Stimulated activated CD4-positive, alpha-beta T cell treated with anti-CD3 and anti-CD28 coated beads, Interleukin-1b, Interleukin-23, amount 100 ng/mL, for 1 hour (primary cell): ENCODE measurements at places on chromosomes 5 and 9.

DNA sequence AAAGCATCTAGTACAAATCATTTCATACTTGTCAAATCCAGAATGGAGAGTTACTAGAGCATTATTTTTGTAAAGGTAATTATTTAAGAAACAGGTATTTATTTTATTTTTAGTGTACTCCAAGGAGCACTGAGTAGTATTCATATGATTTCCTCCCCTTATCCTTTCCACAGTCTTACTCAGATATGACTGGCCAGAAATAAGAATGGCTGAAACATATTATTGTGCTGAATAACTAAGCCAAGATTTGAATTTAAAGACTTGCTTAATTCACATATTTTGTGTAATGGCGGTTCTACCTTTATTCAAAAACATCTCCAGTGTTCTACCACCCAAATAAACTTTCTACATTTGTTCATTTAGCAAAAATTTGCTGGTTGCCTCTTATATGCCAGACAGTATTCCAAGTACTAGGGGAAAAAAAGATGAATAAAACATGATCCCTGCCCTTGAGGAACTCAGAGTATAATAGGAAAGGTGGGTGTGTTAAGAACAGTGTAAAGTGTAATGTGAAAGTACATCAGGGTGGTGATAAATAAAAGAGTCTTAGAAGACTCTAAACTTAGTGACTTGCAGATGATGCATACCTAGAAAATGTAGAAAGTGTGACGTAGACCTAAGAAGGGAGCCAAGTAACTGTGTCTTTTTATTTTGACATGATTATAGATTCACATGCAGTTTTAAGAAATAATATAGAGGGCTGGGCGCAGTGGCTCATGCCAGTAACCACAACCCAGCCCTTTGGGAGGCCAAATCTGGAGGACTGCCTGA lies 110.4 kb upstream of the GRHPR start:
- DNase-seq = no peak

DNA sequence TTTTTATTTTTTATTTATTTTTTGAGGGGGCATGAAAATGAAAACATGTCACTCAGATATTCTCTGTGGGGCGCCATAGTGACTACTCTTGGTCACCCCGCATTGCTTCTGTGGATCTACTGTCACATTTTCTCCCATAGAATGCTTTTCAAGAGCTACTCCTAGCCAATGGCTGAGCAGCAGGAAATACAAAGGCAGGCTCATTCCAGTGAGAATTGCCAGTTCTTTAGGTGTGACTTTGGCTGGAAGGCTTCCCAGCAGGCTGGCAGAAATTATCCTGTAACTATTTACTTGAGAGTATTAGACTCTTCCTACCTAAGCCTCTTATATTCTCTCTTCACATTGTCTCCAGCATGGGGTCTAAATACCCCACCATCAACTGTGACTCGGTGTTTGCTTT lies 21.0 kb upstream of the PTPRD start:
- no peak for DNase-seq

DNA sequence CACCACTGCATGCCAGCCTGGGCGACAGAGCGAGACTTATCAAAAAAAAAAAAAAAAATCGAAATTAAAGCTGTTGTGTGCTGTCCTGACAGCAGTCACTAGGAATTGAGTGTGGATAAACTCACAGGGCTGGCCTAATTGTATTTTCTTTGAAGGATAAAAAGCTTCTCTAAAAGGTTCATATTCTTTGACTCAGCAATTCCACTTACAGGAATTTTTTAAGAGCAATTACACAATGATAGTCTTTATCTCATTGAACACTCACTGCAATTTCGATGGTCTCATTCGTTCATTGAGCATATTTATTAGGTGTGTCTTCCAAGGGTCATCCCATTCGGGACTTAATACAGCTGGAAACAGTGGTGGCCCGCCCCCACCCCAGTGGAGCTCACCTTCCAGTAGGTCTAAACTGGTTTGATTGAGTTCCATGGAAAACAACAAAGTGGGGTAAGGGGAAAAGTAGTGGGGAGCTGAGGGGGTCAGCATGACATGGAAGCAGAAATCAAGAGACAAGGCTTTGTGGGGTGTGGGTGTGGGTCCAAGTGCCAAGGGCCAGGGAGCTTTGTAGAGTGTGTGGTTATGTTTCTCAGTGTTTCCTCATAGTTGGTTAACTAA lies 6.7 kb downstream of the CDK9 start:
- DNase-seq = no peak

- DNase-seq = no peak
Measured at GRCh38 chr9:127919253-127919815, 2.5 kb upstream of the ST6GALNAC4 start.

GRCh38 chr5:68968429-68968828 lies 125.4 kb upstream of the SLC30A5 start:
- no peak for DNase-seq

DNA sequence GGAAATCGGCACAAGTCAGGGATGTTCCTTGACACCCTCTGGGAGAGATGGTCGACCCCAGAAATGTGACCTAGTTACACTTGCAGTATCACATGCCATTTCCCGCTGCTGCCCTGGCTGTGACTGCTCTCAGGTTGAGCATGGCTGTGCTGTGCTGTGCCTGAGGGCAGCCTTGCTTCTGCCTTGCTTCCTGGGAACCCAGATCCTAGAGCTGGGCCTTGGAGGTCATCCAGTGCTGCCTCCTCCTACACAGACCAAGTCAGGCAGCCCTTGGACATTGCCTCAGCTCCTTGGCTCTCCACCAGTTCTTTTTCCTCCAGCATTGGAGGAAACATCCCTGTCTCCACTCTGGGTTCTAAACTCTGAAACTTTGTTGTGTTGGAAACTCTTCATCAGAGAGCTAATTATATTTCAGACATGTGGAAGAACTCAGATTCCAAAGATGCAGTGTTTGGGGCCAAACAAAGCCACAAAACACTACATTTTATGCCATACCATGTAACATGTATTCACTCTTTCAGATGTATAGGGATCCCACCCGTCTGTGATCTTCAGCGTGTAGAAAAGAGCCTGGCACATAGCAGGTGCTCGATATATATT lies 6.1 kb downstream of the MAMDC2 start:
- DNase-seq = no peak

DNA sequence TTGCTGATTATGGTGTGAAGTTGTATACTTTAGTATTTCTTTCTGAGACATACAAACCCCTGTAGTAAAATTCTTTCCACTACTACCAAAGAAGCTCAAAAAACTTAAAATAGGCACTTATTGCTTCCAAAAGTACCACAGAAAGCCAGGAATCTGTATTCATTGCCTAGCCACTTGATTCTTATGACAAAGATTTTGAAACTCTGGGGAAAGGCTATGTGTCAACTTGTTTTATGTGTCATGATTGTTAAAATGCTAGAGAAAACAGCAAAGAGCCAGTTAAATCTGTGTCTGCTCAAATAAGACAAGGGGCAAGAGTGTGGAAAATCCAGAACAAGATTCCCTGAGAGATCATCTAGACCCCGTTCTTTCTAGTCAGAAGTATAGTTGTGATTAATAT lies 6.0 kb downstream of the KIF2A start:
- no peak for DNase-seq

DNA sequence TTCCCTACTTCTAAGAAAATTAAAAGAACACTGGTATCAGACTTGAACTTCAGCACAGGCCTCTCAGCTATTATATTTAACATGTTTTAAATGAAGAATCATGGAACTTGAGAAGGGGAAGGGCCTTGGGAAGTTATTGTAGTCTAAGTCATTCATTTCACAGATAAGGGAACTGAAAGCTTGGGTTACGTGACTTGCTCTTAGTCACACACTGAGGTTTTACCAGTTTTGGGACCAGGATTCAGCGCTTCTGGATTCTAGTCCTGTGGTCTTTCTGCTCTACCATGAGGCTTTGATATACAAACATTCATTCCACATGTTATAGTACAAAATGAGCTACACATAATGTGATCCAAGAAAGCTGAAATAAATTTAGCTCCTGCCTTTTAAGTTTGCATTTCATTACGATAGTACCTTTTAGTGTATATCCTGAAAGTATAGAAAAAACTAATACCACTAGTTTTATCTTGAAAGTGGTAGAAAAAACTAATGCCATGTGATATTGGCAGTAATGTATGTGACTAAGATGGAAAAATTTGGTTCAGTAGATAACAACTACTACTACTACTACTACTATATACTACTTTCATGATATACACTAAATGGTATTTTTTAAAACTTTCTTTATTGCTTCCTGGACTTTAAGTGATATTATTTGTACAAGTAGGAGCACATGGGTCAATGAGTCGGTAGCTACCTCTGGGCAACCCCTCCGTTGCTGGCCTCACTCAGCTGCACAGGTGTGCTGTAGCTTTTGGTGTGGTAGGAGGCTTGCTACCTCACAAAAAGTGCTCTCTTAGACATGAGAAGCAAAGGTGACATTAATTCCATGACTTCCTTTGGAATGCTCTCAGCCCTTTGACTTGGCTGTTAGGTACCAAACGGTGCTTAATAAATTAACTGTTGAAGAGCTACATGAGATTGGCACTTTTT lies 40.7 kb downstream of the F2RL2 start:
- DNase-seq = no peak

DNA sequence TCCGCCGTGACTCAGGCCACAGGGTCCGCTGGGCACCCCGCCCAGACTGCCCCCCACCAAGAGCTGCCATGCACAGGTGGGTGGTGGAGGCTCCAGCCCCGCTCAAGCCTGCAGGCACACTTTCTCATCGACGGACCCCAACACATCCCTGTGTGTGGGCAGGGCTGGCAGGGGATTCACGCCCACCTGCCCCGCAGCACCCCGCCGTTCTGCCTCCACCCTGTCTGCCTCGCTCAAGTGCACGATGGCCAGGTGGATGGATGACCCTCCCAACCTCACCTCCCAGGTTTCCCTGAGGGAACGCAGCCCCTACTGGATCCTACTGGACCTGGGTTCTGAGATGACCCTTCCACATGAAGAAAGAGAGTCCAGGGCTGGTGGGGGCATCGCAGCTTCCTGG lies 26.1 kb upstream of the FCN1 start:
- DNase-seq = no peak

DNA sequence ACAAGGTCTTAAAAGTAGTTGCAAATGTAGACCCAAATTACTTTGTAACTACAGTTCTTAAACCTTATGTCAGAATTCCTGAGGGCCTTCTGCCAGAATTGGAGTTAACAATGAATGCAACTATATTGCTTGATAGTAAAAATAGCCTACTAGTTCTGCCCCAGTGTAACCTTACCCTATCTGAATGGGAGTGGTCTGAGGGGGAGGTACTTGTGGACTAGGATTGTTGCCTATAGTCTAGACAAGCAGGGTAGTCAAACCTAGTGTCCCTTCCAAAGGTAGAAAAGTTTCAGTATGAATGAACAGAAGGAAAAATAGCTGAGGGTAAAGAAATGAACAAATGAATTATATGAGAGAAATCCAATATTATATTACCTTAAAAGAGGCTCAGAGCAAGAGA lies 242.2 kb downstream of the PJA2 start:
- DNase-seq = no peak

- DNase-seq = no peak
Measured at GRCh38 chr5:20367178-20367577, 379.2 kb upstream of the CDH18 start.

DNA sequence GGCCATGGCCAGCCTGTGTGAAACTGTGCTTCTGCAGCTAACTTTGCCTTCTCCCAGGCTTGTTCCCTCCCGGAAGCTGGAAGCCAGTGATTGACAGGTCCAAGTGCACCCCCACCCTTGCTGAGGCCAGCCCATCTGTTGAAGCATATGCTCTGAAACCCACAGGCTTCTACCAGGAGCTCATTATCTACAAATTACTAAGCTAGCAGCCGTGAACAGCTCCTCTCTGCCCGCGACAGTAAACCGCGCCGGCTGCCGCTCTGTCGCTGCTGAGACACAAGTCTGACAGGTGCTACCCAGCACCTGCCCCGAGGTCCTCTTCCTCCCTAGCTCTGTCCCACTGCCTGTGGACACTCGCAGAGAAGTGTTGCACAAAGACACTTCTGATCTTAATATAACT lies 490.9 kb downstream of the GADD45G start:
- DNase-seq = no peak

GRCh38 chr9:121283080-121283398 lies 15.1 kb downstream of the GSN start:
- DNase-seq = no peak

GRCh38 chr5:18141222-18141621 lies 507.0 kb downstream of the TAF11L14 start:
- no peak for DNase-seq

GRCh38 chr5:37816883-37817282 lies 23.0 kb downstream of the GDNF start:
- no peak for DNase-seq
